ENCODE measurements at places on chromosomes 7 and 10.

DNA sequence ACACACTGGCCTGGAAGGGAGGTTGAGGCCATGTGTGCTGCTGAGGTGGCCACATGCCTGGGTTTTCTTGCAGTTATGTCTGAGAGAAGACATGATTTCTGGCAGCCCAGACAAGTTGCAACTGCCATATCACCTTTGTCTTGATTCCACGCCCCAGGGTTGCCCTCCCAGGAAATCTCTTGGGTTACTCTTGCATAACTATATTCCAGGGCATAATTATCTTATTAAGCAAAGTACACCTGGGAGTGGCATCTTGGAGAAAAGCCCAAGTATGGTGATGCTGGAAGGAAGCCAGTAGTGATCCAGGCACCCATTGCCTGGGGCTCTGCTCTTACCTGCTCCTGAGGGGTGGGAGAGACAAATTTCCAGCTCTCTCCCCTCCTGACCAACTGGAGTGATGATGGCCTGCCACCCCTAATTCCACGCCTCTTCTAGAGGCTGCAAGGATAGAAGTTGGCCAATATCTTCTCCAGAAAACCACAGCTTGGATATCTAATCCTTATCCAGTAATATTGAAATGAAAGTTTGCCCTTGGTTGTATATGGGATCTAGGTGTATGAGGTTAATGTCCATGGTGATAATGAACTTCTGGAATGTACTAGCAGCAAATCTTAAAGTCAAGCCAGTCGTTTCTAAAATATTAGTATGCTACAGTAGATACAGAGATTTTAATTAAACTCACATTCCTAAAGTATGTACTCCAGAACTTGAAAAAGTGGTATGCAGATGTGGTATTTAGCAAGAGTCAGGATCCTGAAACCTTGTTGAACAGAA lies 5.0 kb downstream of the AKR1B10 start:
- no peak for DNase-seq

DNA sequence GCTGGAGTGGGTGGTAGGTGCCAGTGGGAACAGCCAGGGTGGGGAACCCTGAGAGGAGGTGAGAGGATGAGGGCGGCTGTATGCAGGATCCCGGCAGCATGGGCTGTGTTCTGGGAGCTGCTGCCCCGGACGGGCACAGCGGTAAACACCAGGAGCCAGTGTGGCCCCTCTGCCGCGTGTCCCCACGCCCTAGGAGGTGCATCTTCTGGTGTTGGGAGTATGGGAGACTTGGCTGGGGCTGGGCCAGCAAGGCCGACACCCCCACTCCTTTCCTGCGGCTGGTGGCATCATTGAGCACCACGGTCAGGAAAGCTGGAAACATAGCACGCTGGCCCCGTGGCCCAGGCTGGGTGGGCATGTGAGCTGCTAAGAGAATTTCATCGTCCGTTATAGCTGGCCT lies 24.4 kb upstream of the JAKMIP3 start:
- DNase-seq = no peak

DNA sequence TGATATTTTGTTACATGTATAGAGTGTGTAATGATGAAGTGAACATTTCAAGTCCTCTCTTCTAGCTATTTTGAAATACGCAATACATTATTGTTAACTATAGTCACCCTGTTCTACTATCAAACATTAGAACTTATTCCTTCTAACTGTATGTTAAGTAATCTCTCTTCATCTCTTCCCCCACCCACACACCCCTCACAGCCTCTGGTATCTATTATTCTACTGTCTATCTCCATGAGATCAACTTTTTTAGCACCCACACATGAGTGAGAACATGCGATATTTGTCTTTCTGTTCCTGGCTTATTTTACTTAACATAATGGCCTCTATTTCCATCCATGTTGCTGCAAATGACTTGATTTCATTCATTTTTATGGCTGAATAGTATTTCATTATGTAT lies 57.7 kb upstream of the EGR2 start:
- DNase-seq = no peak

GRCh38 chr10:69588358-69588757 lies 15.1 kb upstream of the NEUROG3 start:
- no peak for DNase-seq

DNA sequence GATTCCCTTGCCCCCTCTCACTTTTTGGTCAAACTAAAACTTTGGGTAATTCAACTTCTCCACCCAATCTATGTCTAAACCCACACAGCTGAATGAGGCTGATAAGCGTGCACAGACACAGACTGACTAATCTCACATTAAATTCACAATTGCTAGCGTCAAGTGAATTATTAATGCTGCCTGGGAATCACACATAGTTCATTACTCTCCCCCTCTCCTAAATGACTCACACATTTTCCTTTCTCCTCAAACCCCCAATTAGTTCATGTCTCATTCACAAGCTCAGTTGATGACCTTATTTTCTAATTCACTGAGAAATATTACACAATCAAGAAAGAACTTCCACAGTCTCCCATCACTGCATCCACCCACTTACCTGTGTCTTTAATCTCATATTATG lies 14.5 kb downstream of the KLF14 start:
- DNase-seq = peak; percentile 18

- DNase-seq = no peak
Measured at GRCh38 chr10:96446966-96447596, 66.6 kb downstream of the TLL2 start.

GRCh38 chr7:20647908-20648776 lies 32.7 kb downstream of the ABCB5 start:
- peak; percentile 11 for DNase-seq

- DNase-seq = peak; percentile 64
Measured at GRCh38 chr10:126576336-126576735, 94.2 kb downstream of the C10orf90 start.

All from fibroblast of skin of right quadriceps (primary cell).